ENCODE measurements at places on chromosomes 5 and 9. TPM values are rescaled to one million over a fixed set of nuclear protein-coding genes. Genes with fewer than 3 reads are reported as not detected.

Gene PAPPA
- 23.4 TPM for total RNA-seq

Gene KDM3B
- total RNA-seq: 40.2 TPM

Gene KLF4
- total RNA-seq: 24.7 TPM

Gene SHB
- total RNA-seq: 11.5 TPM

Gene GPRIN1
- total RNA-seq: 3.2 TPM

Gene SLC6A7
- not detected for total RNA-seq

Gene ANKRD18B
- total RNA-seq: 2.3 TPM

Gene ADGRD2
- not detected for total RNA-seq

Gene SLC25A2
- total RNA-seq: not detected

Gene GRIA1
- total RNA-seq: 0.16 TPM

Gene PAM
- 241 TPM for total RNA-seq

Gene MORN5
- total RNA-seq: not detected

Gene CXCL14
- total RNA-seq: not detected

Gene UBLCP1
- total RNA-seq: 11.2 TPM

Gene ANKRD55
- total RNA-seq: not detected

Gene C6
- 0.16 TPM for total RNA-seq

Gene STC2
- total RNA-seq: 727 TPM

Gene MOCS2
- total RNA-seq: 20.9 TPM

Gene SPINK13
- not detected for total RNA-seq

Gene SOWAHA
- total RNA-seq: under 0.01 TPM

Gene ADRB2
- 0.32 TPM for total RNA-seq

Data from bronchial smooth muscle cell (primary cell).